ENCODE measurements at places on chromosomes 11 and 22. TPM values are rescaled to one million over a fixed set of nuclear protein-coding genes. Genes with fewer than 3 reads are reported as not detected.

The PSMA1 gene
- total RNA-seq = 115 TPM

The HBG1 gene
- 1.8 TPM for total RNA-seq

The CCDC87 gene
- 0.65 TPM for total RNA-seq

The JHY gene
- 2.8 TPM for total RNA-seq

The CNIH2 gene
- 2.7 TPM for total RNA-seq

The CABP2 gene
- not detected for total RNA-seq

The ADM2 gene
- total RNA-seq = 11.3 TPM

The SESN3 gene
- 132 TPM for total RNA-seq

The OR5M8 gene
- total RNA-seq = not detected

The GPR83 gene
- total RNA-seq = 0.16 TPM

The MMP3 gene
- total RNA-seq = not detected

Data from T-cell (primary cell).